Stimulated activated CD4-positive, alpha-beta T cell treated with anti-CD3 and anti-CD28 coated beads, Interleukin-1b, Interleukin-23, amount 100 ng/mL, for 1 hour (primary cell): ENCODE measurements at places on chromosomes 12 and 14.

- no peak for DNase-seq
Observed at GRCh38 chr14:62916551-62916950, 128.7 kb downstream of the KCNH5 start.

GRCh38 chr12:28844718-28845117 is 304.4 kb upstream of the FAR2 start:
- no peak for DNase-seq

DNA sequence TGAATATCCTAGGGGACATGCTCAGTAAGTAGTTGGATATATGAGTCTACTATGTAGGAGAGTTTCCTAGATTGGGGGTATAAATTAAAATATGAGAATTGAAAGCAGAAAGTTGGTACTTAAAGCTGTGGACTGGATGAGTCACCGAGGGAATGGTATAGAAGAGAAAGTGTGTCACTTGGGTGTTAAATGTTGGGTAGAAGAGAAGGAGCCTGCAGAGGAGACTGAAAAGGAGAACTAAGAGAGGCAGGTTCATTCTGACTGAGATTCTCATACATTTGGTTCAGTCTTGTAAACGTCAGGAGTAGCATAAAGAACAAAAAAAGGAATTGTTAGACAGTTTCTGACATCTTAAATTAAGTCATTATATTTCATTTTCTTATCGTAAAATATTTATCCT is 19.9 kb downstream of the LRRC9 start:
- DNase-seq = no peak

DNA sequence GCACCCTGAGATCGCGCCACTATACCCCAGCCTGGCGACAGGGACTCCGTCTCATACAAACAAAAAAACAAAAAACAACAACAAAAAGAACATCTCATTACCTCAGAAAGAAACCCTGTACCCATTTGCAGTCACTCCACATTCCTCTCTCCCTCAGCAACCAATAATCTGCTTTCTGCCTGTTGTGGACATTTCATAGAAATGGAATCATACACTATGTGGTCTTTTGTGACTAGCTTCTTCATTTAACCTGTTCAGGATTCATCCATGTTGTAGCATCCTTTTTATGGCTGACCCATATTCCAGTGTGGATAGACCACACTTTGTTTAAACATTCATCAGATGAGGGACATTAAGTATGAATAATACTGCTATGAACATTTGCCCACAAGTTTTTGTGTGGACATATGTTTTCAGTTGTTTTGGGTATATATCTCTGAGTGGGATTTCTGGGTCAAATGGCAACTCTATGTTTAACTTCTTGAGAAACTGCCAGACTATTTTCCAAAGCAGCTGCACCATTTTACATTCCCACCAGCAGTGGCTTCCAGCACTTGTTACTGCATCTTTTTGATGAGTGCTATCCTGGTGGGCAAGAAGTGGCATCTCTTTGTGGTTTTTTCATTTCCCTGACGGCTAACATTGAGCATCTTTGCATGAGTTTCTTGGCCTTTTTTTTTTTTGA is 5.9 kb upstream of the RCOR1 start:
- DNase-seq = no peak

GRCh38 chr12:46259071-46259470 is 9.8 kb downstream of the SLC38A1 start:
- DNase-seq = no peak

DNA sequence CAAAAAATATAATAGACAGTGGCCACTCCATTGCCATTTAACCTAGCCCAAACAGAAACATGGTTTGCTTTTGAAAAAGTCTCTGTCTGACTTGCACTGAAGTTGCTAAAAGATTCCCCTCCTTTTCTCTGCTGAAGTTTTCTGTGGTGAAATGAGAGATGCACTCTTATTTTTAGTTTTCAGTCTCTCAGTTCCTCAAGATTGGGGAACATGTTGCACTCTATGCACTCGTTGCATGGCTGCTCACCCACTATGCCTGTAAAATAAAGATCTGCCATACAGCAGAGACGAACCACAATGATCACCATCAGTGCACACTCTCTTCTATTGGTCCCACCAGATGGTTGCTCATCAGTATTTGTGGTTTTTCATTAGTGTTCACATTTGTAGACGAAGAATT is 13.1 kb upstream of the DAAM1 start:
- DNase-seq = no peak

DNA sequence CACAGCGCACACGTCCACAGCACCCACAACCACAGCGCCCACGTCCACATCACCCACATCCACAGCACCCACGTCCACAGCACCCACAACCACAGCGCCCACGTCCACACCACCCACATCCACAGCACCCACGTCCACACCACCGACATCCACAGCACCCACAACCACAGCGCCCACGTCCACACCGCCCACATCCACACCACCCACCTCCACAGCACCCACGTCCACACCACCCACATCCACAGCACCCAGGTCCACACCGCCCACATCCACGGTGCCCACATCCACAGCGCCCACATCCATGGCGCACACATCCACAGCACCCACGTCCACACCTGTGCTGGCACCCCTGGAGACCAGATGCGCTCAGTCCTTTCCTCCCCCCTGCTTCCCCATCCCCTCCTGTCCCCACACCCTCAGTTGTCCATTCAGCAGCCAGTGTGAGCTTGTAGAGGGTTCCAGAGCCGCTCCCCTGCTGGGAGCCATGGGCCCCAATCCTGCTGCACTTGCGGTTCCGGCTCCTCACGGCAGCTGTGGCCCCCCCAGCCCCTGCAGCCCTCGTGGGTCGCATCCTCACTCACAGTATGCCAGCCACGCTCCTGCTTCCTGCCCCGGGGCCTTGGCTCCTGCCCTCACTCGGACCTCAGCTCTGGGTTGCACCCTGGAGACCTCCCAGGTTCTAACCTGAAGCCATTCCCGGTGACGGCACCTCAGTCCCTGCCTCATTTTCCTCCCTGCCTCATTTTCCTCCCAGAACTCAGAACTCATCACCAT is 37.8 kb downstream of the GALNT9 start:
- no peak for DNase-seq

DNA sequence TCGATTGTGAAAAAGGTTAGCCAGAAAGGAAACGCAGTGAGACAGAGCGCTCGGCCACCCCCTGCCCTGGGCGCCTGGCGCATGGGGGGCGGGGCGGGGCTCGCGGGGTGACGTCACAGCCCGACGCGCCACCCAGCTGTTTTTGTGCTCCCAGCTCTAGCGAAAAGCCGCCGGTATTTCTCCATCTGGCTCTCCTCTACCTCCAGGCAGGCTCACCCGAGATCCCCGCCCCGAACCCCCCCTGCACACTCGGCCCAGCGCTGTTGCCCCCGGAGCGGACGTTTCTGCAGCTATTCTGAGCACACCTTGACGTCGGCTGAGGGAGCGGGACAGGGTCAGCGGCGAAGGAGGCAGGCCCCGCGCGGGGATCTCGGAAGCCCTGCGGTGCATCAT is at the start of gene GABARAPL1:
GABARAPL1 (plus strand) TSS at position 139 of the 393 bp plus-strand sequence; CDS start at position 392, 253 bp downstream.
- peak; percentile 64 for DNase-seq

DNA sequence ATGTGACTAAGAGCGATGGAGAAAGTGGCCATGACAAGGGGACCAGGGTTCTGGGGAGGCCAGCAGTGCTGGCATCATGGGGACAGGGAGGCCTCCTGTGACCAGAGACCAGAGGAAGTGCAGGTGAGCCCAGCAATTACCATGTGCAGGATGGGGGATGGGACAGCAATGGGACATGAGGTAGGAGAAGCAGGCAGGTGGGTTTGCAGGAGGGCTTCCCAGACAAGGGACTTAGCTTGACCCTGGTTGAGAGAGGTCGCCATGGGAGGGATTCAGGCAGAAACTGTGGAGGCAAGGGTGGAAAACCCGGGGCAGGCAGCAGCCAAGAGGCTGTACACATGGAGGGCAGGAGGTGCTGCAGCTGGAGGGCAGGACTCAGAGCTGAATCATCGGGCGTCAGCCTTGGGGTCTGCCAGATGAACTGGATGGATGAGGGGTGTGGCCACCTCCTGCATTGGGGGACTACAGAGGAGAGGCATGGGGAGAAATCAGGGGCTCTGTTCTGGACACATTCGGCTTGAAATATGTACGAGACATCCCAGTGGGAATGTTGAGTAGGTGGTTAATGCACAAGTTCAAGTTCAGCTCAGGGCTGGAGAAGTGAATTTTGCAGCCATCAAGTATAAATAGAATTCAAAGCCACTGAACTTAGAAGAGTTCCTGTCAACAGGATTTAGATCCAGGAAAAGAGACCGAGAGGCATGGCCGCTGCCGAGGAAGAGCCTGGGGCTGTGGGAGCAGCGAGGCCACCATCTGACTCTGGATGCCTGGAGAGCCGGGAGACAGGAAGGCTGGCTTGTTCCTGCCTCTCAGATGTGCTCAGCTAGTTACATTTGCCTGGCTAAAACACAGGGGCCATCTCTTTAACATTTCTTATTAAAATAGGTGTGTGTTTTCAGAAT is 36.6 kb downstream of the SFSWAP start:
- DNase-seq = no peak

DNA sequence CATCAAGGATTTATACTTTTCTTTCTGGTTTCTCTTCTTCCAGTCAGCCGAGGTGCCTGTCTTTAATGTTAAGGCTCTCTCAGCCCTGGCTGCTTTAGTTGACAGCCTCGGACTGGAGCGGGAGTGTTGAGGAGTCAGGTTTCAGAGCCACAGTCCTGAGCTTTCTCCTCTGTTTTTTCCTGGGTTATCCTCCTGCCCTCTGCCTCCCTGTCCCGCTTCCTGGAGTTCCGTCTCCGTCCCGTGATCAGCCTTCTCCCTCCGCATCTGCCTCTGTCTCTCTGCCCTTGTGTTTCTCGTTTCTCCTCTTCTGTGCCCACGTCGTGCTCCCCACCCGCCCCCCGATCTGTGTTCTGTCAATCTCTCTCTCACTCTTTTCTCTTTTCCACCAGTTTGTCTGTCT is 33.0 kb downstream of the IQSEC3 start:
- DNase-seq = no peak

DNA sequence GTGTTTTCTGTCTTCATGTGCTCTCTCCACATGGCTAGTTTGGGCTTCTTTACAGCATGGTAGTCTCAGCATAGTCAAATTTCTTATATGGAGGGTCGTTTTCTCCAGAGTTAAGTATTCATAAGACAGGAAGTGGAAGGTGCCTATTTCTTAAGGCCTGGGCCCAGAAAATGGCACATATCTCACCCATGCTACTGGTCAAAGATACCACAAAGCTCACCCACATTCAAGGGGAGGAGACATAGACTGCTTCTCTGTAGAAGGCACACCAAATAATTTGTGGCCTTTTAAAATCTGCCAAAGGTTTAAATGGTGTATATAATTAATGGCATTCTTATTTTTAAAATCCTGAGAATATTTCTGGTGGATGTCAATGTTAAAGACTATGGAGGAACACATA is 44.8 kb downstream of the CCDC91 start:
- no peak for DNase-seq

DNA sequence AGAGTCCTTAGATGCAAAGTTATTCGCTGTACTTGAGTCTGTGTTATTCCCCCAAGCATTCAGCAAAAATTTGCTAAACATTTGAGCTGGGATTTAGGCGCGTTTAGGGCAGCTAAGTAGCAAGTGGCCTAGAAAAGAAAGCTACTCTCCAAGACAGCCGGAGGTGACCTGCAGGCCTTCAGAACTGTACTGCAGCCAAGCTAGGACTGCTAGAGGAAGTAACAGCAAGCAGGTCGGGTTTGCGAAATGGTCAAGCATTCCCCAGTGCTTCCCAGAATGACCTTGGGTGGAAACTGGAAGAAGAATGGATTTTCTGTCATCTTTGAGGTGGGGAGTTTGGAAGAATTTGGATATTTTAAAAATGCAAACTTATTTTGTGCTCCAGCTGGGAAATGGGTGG is 287.5 kb downstream of the FOXN3 start:
- no peak for DNase-seq

DNA sequence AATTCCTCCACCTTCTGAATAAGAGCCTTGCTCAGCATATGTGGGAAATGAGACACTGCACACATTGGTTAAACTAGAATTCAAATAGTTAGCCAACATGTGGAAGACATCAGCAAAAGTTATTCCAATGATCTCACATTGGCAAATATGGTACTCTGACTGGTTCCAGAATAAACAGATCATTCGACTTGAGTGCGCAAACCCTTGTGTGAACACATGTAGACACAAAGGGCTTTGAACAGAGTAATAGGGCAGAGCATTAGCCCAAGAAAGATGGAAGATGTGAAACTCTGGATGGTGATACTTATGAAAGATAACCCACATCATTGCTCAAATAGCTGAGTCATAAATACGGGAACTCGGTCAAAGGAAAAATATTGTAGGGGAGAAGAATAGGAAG is 1133.4 kb upstream of the SEL1L start:
- DNase-seq = no peak

DNA sequence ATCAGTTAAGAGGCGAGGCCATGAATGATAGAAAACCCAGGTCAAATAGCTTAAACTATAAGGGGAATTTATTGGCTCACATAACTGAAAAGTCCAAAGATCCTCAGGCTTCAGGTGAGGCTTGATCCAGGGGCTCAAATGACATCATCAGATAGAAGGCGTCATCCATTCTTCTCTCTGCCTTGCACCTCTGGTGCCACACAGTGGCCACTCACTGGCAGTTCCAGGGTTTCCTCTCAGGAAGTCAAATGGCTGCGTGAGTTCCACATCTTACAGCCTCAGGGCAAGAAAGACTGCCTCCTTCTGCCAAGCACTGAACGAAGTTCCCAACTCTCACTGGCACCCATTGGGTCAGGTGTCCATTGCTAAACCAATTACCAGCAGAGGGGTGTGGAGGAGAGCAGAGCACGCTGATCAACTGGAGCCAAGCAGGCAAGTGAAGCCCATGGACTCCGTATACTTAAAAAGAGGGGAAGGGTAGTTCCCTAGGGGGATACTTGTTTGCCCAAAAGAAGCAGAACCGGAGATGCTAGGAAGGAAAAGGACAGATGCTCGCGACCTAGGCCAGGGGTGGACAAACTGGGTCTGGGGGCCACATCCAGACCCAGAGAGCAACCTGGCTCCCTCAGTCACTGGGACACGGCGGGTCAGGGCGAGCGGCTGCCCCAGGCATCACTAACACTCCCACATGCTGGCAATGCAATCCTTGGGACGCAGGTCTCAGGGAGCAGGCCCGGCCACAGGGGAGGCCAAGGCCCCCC is 69.3 kb downstream of the SERPINA3 start:
- DNase-seq = no peak

GRCh38 chr14:77991128-77991772 is 178.9 kb upstream of the NRXN3 start:
- no peak for DNase-seq

- no peak for DNase-seq
Observed at GRCh38 chr14:80055667-80056496, 155.4 kb downstream of the DIO2 start.

DNA sequence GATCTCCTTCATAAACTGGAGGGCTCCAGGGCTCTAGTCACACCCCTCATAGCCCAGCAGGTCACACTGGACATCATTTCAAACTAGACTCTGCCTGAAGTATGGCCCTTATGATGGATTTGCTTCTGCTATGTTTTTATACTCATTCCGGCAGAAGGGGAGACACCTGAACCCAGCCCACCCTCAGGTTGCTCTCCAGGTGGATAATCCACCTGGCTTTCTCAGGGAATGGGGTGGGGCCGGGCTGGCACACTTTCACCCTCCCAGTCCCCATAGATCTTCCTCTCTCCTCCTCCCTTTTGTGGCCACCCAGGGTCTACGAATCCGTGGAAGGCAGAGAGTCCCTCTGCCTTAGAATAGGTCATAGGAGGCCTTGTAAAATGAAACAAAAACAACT is 9.8 kb upstream of the KRT73 start:
- DNase-seq = no peak

GRCh38 chr12:95988506-95989275 is 7.5 kb downstream of the HAL start:
- no peak for DNase-seq
